ENCODE measurements at places on chromosomes 13 and 19. TPM values are rescaled to one million over a fixed set of nuclear protein-coding genes. Genes with fewer than 3 reads are reported as not detected.

- peaks cover 15% of the 10 kb centered on the region for H3K4me1 ChIP-seq
- H3K36me3 ChIP-seq: peaks cover 70% of the 10 kb centered on the region
- no peaks in the 10 kb centered on the region for H3K27me3 ChIP-seq
Measured at GRCh38 chr19:46731007-46731501, 14.1 kb upstream of the PRKD2 start.

GRCh38 chr13:112255550-112256120 lies 120.5 kb upstream of the SPACA7 start:
- H3K27me3 ChIP-seq: no peaks in the 10 kb centered on the region
- no peak overlapping the region for H3K4me3 ChIP-seq
- no peaks in the 10 kb centered on the region for H3K36me3 ChIP-seq
- no peaks in the 10 kb centered on the region for H3K4me1 ChIP-seq

SRRM5 gene
- polyA plus RNA-seq: 4.7 TPM

NLRP9 gene
- not detected for polyA plus RNA-seq

Measured in adrenal gland (tissue), 19 donors.